GM23248 (cell line): ENCODE measurements at places on chromosomes 1 and 21.

GRCh38 chr1:3827813-3828307, 29.2 kb downstream of the CEP104 start:
- H3K4me1 ChIP-seq = peaks cover 10% of the 10 kb centered on the region; the same call in 1 of the 2 replicates
- peaks cover 26% of the 10 kb centered on the region; the same call in 1 of the 2 replicates for H3K36me3 ChIP-seq
- H3K27me3 ChIP-seq = no peaks in the 10 kb centered on the region

DNA sequence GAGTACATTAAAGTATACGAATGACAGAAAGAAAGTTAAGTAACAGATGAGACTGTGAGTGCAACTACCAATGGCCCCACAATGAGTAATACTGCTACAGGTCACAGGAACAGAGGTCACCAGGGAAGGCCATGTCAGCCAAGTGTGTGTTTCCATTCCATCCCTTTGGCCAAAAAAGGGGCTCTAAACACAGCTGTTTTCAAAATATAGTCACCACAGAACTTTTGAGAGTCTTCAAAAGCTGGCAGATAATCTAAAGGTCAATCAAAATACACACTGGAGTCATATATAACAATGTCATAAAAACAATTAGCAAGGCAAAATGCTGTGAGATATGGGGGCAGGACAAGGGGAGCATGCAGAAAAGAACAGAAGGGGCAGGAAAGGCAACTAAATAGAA, 10.2 kb downstream of the USP24 start:
- no peaks in the 10 kb centered on the region for H3K36me3 ChIP-seq
- no peak overlapping the region for H3K4me3 ChIP-seq
- H3K27ac ChIP-seq = no peak overlapping the region
- H3K27me3 ChIP-seq = no peaks in the 10 kb centered on the region
- peaks cover 29% of the 10 kb centered on the region for H3K4me1 ChIP-seq
- DNase-seq = no peak

DNA sequence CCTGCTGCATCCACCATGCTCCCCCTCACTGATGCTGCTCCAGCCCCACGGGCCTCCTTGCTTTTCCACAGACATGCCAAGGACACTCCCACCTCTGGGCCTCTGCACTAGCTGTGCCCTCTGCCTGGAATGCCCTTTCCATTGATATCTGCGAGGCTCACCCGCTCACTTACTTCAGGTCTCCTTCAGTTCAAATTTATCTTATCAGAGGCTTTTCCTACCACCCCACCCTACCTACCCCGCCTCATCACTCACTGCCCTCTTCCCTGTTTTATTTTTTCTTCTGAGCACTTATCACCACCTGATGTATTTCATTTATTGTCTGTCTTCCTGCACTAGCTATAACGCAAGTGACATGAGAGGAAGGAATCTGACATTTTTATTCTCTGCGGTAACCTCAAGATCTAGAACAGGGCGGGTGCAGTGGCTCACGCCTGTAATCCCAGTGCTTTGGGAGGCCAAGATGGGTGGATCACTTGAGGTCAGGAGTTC, 7.0 kb downstream of the HSPG2 start:
- no peaks in the 10 kb centered on the region; the same call in 1 of the 2 replicates for H3K36me3 ChIP-seq
- H3K27ac ChIP-seq = peak overlapping the region; percentile 100
- DNase-seq = no peak

DNA sequence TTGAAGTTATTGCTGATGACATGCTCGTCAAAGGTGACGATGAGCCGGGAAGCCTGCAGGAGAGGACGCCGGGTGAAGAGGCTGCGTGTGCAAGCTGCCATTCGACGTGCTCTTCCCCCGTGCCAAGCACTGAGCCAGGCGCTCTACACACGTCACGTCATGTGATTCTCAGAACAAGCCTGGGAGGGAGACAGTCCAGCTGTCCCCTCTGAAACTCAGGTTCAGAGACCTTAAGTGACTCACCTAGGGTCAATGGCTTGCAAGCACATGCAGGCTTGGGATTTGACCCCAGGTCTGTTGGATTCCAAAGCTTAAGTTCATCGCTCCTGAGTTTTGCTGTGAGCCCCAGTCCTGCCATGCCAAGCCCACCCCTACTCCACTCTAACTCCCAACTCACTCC, 57.1 kb downstream of the RAP1GAP start:
- no peaks in the 10 kb centered on the region for H3K36me3 ChIP-seq
- H3K4me1 ChIP-seq = no peaks in the 10 kb centered on the region
- no peak overlapping the region for H3K27ac ChIP-seq
- H3K27me3 ChIP-seq = no peaks in the 10 kb centered on the region; the same call in 1 of the 2 replicates
- H3K4me3 ChIP-seq = no peak overlapping the region

DNA sequence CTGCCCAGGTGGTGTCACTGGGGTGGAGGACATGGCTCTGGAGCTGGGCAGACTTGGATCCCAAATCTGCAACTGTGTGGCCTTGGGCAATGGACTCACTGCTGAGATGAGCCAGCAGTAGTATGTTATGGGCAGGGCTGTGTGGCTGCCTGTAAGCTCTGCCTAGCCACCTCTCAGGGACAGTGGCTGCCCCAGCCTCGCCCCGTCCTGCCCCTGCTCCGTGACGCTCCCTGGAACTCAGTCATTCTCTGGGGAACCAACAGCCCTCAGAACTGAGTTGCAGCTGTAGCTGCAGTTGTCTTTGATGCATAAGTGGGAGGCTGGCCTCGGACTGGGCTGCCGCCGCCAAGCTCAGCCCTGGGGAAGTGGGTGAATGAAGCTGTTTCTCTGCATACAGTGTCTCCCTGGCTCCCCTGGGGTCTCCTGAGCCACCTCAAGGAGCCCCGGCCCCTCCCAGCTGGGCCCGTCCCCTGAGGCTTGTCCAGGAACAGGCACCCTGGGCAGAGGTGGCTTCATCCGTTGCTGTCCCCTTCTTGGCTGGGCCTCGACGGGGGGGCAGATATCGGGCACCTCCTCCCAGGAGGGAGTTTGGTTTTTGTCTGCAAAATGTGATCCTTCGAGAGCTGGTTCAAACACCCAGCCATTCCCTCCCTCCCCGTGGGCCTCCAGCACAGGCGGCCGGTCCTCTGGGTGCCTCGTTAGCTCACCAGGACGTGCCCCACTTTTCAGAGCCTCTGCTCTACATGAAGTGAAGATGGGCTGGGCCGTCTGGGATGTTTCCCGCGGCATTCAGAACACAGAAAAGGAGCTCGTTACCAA, 26.2 kb upstream of the PLCH2 start:
- H3K27me3 ChIP-seq = peaks cover 3% of the 10 kb centered on the region
- peaks cover 16% of the 10 kb centered on the region for H3K4me1 ChIP-seq
- no peaks in the 10 kb centered on the region for H3K36me3 ChIP-seq
- H3K4me3 ChIP-seq = no peak overlapping the region

DNA sequence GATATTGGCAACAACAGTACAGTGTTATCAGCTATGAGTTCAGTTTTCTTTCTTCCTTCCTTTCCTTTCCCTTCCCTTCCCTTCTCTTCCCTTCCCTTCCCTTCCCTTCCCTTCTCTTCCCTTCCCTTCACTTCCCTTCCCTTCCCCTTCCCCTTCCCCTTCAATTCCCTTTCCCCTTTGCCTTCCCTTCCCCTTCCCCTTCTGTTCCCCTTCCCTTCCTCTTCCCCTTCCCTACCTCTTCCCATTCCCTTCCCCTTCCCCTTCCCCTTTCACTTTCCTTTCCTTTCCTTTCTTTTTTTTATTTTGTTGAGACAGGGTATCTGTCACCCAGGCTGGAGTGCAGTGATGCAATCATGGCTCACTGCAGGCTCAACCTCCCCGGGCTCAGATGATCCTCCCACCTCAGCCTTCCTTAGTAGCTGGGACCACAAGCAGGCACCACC, 72.3 kb upstream of the CAPZB start:
- H3K36me3 ChIP-seq = no peaks in the 10 kb centered on the region
- H3K4me1 ChIP-seq = peaks cover 34% of the 10 kb centered on the region
- peak overlapping the region; percentile 28; the same call in 1 of the 2 replicates for H3K27ac ChIP-seq
- no peaks in the 10 kb centered on the region for H3K27me3 ChIP-seq
- DNase-seq = peak; percentile 56

DNA sequence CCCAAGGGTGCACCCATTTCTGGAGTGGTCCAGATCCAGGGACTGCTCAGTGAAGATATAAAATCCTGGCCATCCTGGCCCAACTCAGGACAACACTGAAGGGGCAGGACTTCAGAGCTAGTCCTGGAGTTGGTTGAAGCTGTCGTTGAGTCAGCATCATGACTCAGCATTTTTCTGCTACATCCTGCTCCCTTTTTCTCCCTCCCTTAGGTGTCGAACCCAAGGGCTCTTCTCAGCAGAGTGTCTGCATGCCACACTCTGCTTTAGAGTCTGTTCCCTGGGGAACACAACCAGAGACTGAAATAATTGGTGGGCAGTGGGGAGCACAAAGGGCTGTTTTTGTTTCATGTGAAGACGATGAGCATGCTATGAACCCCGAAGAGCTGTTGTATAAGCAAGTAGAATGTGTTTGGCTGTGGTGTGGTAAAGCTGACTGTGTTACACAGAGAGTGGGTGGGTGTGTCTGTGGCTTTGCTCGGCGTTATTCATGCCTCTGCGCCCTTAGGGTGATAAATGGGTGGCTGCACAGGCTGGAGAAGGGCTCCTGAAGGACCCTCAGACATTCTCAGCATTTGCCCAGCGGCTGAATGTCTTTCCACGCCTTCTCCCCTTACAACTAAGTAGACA, 167.2 kb downstream of the CYYR1 start:
- DNase-seq = peak; percentile 89
- peak overlapping the region; percentile 56 for H3K4me3 ChIP-seq
- H3K36me3 ChIP-seq = no peaks in the 10 kb centered on the region
- no peaks in the 10 kb centered on the region for H3K27me3 ChIP-seq
- peaks cover 25% of the 10 kb centered on the region for H3K4me1 ChIP-seq

DNA sequence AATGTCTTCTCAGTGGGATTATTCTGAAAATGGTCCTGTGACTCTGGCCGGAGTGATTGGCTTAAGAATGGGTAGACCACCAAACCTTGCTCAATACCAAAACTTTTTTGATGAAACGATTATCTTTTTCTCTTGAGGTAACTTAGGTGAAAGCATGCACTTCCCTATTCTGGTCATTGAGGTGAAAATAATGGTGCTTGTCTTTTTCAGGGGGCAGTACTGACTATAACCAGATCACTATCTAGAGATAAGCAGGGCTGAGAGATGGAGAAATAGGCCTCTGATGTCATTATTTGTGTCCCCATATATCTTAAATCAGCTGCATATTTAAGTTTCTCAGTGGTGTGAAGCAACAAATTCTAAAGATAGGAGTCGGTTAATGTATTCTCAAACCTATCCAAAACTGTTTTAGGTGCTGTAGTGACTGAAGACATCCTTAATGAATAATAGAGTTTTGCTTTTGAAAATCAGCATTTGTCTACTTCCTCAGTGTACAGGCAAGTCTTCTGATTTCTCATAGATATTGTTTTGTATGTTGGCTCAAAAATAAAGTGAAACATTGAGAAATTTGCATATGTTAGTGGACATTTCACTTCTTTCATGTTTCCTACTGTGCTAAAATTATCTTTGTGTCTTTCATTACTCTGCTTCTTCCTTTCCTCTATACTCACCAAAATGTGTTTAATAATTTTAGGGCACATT, 735.3 kb upstream of the ADGRL4 start:
- H3K27me3 ChIP-seq = no peaks in the 10 kb centered on the region
- DNase-seq = no peak
- no peak overlapping the region for H3K27ac ChIP-seq
- H3K36me3 ChIP-seq = no peaks in the 10 kb centered on the region

GRCh38 chr1:168285521-168285790, 4.8 kb downstream of the TBX19 start:
- H3K27ac ChIP-seq = no peak overlapping the region
- H3K4me3 ChIP-seq = no peak overlapping the region
- DNase-seq = no peak
- H3K27me3 ChIP-seq = no peaks in the 10 kb centered on the region
- H3K4me1 ChIP-seq = peaks cover 16% of the 10 kb centered on the region

- H3K27ac ChIP-seq = no peak overlapping the region
- H3K36me3 ChIP-seq = peaks cover 4% of the 10 kb centered on the region; the same call in 1 of the 2 replicates
- peak; percentile 37 for DNase-seq
- no peak overlapping the region for H3K4me3 ChIP-seq
- H3K27me3 ChIP-seq = no peaks in the 10 kb centered on the region
- H3K4me1 ChIP-seq = peaks cover 25% of the 10 kb centered on the region
Observed at GRCh38 chr1:114462341-114462740, 48.7 kb downstream of the TRIM33 start.

DNA sequence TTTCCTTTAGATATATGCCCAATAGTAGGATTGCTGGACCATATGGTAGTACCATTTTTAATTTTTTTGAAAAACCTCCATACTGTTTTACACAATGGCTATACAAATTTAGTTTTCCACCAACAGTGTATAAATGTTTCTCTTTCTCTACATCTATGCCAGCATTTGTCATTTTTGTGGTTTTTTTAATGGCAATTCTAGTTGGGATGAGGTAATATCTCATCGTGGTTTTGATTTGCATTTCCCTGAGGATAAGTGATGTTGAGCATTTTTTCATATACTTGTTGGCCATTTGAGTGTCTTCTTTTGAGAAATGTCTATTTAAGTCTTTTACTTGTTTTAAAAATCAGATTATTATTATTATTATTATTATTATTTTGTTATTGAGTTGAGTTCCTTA, 35.5 kb downstream of the PLA2G4A start:
- peaks cover 8% of the 10 kb centered on the region for H3K4me1 ChIP-seq
- H3K4me3 ChIP-seq = no peak overlapping the region
- no peak overlapping the region for H3K27ac ChIP-seq
- peak; percentile 46 for DNase-seq
- H3K36me3 ChIP-seq = no peaks in the 10 kb centered on the region

- peak overlapping the region; percentile 62 for H3K4me3 ChIP-seq
- no peak overlapping the region for H3K27ac ChIP-seq
- no peaks in the 10 kb centered on the region for H3K36me3 ChIP-seq
- peaks cover 14% of the 10 kb centered on the region for H3K27me3 ChIP-seq
- DNase-seq = peak; percentile 49
Observed at GRCh38 chr1:983798-984475, 2.0 kb upstream of the PERM1 start.

GRCh38 chr1:234330843-234331215, 42.4 kb upstream of the COA6 start:
- no peak overlapping the region for H3K4me3 ChIP-seq

GRCh38 chr21:33117101-33117888, 47.4 kb downstream of the OLIG1 start:
- no peak overlapping the region for H3K27ac ChIP-seq
- no peak for DNase-seq
- H3K27me3 ChIP-seq = peaks cover 75% of the 10 kb centered on the region
- no peaks in the 10 kb centered on the region for H3K4me1 ChIP-seq

GRCh38 chr1:93749894-93750301, 68.3 kb upstream of the BCAR3 start:
- H3K4me3 ChIP-seq = no peak overlapping the region
- no peaks in the 10 kb centered on the region for H3K27me3 ChIP-seq
- H3K4me1 ChIP-seq = peaks cover 39% of the 10 kb centered on the region
- no peak for DNase-seq

DNA sequence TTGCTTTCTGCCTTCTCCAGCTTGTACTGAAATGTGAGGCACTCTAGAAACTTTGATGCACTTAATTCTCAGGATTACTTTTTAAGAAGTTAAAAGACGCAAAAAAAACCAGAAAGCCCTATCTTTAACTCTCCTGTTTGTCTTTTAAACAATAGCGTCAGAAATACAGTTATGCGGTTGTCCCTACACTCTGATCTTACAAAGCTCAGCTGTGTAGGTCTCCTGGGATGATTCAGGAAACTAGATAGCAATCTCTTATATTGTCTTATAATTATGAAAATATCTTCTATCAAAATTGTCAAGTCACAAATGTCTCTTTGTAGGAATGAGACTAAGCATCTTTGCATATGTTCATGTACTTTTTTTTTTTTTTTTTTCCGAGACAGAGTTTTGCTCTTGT, 26.9 kb upstream of the RCAN3 start:
- no peaks in the 10 kb centered on the region for H3K27me3 ChIP-seq
- no peak for DNase-seq
- no peak overlapping the region for H3K4me3 ChIP-seq
- H3K36me3 ChIP-seq = no peaks in the 10 kb centered on the region
